ENCODE measurements at places on chromosomes 2 and 18. TPM values are rescaled to one million over a fixed set of nuclear protein-coding genes. Genes with fewer than 3 reads are reported as not detected.

Gene FNDC4
- total RNA-seq = 14.0 TPM

Gene LINC00305
- total RNA-seq = not detected

Gene KANSL1L
- 22.3 TPM for total RNA-seq

Gene STARD6
- not detected for total RNA-seq

Gene VIT
- 0.22 TPM for total RNA-seq
